CD4-positive, alpha-beta T cell (primary cell): ENCODE measurements at places on chromosomes 4 and X. TPM values are rescaled to one million over a fixed set of nuclear protein-coding genes. Genes with fewer than 3 reads are reported as not detected.

TCEANC gene
- total RNA-seq = 6.5 TPM

- no peak for DNase-seq
- H3K4me3 ChIP-seq = no peak overlapping the region
- H3K4me1 ChIP-seq = no peaks in the 10 kb centered on the region
These were observed 5.9 kb downstream of the ODAPH start for GRCh38 chr4:75561789-75562188.

F8A3 gene
- total RNA-seq = 19.9 TPM

PAGE2 gene
- total RNA-seq = not detected

DNA sequence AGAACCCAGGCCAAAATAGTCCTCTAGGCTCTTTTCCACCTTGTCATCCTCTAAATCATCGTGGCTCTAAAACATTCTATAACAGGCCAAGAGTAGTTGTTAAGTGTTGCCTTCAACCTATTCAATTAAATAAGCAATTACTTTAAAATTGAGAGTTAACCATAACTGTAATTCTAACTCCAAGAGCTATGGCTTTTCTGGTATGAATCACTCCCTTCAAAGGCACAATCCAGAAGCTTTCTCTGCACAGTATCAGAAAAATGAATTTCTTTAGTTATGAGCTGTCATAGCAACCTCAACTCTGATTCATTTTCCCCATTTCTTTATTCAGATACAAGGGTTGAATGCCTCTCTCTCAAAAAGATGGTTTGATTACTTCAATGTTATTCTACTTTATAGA is 21.7 kb downstream of the INPP4B start:
- no peak overlapping the region for H3K4me3 ChIP-seq
- no peaks in the 10 kb centered on the region for H3K4me1 ChIP-seq
- no peak overlapping the region for H3K27ac ChIP-seq
- no peaks in the 10 kb centered on the region for H3K36me3 ChIP-seq
- H3K27me3 ChIP-seq = no peaks in the 10 kb centered on the region
- DNase-seq = no peak
